Activated CD4-positive, alpha-beta T cell treated with anti-CD3 and anti-CD28 coated beads for 1 hour (primary cell): ENCODE measurements at places on chromosomes 4 and X.

- no peak for DNase-seq
Observed at GRCh38 chr4:157104541-157104940, 28.6 kb downstream of the GLRB start.

DNA sequence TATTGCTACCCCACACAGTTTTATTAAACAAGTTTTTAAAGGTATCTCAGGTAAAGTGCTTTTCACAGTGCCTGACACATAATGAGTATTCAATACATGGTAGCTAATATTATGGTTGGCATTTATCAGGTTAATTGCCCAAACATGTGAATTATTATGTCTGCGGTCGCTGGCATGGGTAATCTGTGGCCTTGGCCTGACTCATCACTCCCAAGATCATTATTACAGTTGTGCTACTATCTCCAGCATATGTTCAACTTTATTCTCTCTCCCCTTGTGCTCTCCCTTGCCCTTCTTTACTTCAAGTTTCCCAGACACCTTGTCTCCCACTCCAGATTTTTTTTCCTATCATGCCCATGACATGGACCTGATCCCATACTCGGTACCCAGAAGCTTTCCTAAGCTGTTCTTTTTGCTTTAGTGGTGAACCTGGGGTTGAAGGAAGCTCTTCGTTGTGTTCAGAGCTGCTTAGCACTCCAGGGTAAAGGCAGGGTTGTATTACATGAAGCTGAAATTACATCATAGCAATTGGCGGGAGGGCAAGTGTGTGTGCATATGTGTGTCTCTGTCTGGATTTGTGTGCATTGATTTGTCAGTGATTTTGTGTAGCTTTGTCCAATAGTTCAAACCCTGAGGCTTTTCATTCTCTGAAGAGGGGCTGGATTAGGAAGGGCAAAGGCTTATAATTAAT lies 176.5 kb upstream of the NRK start:
- no peak for DNase-seq

GRCh38 chr4:5730993-5731990 lies 20.3 kb downstream of the EVC start:
- no peak for DNase-seq

DNA sequence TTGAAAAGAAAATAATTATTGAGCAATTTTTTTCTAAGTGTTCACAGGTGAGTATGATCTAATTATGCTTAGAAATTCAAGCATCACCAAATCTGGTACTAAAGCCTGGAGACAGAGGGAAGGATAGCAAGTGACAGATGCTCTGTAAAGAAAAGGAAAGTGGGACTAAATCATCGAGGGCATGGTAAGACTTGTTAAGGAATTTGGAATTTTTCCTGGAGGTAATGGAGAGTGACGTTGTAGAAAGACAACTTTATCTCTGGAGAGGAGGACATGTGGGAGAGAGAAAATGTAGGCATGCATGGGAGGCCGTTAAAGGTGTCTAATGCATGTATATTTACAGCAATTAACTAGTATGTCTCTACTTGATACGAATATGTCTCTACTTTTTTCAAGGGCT lies 333.2 kb upstream of the ATOH1 start:
- DNase-seq = no peak

GRCh38 chr4:152283801-152284470 lies 252.0 kb downstream of the FBXW7 start:
- no peak for DNase-seq

DNA sequence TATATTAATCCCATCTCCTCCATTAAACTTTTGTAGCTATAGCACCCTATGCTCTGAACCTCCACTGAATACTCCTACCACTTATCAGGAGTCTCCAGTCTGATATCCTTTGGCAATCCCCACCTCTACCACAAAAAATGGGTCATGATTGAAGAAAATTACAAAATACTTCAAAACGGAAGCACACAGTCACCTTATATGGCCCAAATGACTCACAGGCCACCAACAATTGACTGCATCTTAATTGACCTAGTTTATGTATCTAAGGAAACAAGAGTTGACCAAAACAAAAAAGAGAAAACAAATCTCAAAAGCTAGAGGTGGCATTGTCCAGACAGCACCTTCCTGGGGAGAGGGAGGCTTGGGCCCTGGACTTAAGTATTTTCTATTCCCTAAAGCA lies 120.0 kb upstream of the DIAPH2 start:
- DNase-seq = no peak

- DNase-seq = no peak
Observed at GRCh38 chr4:98567611-98568010, 90.8 kb downstream of the TSPAN5 start.

DNA sequence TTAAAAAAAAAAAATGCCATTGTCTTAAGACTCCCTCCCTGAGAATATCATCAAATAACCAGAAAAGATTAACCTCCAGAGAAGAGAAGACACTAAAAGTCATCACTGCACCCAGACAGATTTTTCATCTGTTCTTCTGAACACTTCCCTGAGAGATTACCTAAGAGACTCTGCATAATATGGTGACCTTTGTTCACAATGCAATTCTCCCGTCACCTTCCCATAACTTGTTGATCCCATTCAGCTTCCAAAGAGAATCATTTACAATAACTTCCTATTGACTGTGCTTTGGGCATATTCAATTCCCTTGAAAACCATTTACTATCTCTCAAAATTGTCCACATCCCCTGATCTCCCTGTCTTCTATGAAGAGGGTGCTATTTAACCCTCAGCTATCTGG lies 85.1 kb upstream of the SMAD1 start:
- no peak for DNase-seq

GRCh38 chr4:24210332-24210902 lies 320.6 kb upstream of the PPARGC1A start:
- DNase-seq = no peak

DNA sequence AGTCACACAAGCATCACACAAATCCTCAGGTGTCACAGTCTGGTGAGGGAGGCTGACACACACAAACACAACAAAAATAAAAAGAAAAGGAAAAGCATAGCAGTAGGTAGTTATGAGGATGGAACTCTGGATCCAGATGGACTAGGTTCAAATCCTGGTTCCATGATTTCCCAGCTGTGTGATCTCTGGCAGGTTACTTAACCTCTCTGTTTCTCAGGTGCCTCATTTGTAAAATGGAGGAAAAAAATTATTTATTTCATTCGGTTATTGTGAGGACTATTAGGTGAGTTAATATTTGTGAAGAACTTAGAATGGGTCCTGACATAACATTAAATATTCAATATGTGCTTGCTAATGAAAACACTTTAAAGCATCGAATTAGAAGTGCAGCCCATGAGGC lies 19.8 kb downstream of the GAGE1 start:
- no peak for DNase-seq

DNA sequence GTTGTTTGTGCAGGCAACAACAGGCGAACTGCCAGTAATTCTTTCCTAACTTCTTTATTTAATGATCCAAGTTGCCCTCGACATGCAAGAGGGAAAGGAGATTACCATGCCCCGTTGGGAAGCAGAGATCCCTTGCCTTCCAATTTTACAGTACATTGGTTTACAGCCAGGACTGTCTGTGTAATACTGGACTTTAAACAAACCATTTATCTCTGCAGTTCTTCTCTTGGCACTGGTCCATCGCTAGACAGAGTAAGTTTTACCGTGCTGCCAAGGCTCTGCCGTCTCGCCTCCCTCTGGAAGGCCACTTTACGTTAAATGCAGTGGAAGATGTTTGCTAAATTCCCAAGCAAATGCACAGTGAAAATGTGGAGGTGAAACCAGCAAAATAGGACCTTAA lies 660.3 kb upstream of the PRKX start:
- no peak for DNase-seq

DNA sequence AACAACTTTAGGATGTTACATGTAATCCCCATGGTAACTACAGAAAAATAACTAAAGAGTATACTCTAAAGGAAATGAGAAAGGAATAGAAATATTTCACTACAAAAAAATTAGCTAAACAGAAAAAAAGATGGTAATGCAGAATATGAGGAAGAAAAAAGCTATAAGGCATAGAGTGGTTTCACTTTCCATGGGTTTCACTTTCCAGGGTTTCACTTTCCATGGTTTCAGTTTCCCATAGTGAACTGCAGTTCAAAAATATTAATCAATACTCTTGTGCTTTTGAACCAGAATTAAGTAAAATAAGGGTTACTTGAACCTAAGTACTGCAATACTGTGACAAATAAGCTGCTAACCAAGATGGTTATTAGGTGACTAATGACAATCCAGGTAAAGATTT lies 42.0 kb downstream of the NPFFR2 start:
- DNase-seq = no peak

GRCh38 chr4:161249779-161250440 lies 913.9 kb downstream of the FSTL5 start:
- no peak for DNase-seq

DNA sequence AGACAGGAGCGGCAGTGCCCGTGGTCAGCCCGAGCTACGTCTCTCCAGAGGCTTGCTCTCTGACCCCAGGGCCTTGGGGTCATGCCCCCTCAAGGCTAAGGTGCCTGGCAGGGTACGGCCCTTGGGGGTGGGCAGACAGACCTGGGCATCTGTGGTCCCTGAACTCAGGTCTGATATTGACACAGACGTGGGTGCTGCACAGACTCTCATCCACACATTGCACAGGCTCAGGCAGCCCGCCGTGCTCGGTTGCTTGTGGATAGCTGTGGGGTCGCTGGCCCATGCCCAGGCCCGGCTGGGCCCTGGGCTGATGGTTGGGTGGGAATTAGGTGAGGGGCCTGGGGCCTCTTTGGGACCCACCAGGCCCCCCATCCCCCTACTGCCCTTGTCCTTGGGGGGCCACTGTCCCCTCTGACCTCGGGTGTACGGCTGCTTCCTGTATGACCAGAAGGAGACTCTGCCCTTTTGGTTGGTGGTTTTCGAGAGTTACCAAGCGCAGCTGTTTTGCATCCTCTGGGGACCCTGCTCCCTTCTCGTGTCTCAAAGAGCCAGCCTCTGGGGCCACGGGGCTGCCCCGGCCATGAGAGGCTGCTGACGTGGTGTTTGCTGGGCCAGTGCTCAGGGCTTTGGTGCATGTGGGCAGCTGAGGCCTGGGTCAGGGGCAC lies 10.1 kb downstream of the FGFRL1 start:
- DNase-seq = no peak

DNA sequence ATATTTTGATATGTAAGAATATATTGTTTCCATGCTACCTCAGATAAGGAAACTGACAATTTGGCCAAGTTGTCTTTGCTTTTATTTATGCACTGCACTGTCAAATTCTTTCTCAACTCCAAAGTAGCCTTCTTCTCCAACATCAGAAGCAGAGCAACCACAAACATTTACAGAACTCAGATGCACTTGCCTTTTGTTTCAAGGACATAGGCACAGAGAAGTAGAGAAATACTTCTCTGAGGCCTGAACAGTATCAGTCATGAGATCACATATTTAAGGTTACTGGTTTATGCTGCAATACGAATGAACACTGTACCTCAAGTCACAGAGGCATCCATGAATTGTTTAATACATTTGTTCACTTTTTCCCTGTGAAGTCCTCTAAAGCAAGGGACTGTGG lies 606.1 kb upstream of the SLIT2 start:
- no peak for DNase-seq

DNA sequence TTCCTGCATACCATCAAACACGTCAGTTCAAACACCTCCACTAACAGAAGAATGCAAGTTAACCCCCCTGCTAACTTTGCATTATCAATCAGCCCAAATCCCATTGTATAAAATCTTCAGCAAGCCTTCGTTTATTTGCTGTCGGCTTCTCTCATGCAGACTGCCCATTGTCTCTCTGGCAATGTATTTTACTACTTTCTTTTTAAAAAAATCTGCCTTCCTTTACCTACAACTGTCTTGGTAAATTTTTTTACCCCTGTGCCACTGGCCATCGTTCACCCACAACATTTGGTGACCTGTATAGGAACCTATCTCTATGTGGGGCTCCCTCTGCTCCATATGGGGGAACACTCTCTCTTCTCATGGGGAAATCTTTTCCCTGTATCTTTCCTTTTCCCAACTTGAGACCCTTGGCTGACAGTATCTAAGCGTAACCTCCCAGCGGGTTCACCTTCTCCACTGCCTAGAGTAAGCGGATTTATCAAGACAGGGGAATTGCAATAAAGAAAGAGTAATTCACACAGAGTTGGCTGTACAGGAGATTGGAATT lies 244.6 kb downstream of the CPXCR1 start:
- DNase-seq = no peak

DNA sequence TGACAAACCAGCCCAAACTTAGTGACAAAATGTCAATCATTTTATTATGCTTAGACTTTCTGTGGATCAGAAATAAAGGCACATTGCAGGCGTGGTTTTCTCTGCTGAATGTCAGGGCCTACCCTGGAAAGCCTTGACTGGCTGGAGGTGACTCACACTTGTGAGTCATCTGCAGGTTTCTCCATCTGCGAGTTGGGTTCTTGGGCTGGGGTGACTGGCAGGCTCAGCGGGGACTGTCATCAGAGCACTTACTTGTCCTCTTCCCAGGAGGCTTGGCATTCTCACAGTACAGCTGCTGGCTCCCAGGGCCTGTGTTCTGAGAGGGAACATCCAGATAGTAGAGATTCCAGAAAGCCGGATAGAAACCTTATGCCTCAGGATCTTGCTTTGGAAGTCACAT lies 153.8 kb upstream of the AGA start:
- DNase-seq = no peak

DNA sequence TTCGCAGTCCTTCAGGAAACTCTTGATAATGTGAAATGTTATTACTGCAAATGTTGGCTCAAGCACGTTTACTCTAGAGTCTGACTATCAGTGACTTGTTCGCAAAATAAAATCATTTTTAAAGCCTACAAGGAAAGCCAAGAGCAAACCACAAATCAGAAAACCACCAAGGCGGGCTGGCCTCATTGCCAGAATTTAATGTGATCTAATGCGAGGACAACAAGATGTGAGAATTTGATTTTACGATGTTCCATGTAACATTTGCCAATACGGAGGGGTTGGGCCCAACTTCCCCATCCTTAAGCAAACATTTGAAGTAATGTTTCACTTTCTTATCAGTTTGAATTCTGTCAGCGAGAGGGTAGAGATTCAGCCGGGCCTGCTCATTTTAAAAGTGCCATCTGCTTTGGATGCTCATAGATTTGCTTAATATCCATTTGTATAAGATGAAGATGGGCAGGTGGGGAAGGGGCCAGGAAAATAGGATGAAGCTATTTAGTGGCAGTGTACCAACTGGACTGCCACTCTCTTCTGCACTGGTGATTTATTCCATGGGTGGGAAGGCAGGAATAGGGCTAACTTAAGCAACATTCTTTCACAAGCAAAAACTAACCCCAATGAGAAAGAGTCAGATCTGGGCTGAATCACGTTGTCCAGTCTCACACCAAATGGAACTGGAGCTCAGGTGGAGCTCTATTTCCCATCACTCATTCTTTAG lies 225.3 kb downstream of the ANAPC10 start:
- no peak for DNase-seq
